Epithelial cell of alveolus of lung (primary cell): ENCODE measurements at places on chromosomes 5 and 9. TPM values are rescaled to one million over a fixed set of nuclear protein-coding genes. Genes with fewer than 3 reads are reported as not detected.

ARID3C gene
- total RNA-seq = 0.13 TPM in 1 of 2 replicates, not detected in the other

ORM2 gene
- not detected in 2 replicates for total RNA-seq

COL15A1 gene
- total RNA-seq = 11.3 and 18.0 TPM in 2 replicates

PRUNE2 gene
- 2.2 and 2.6 TPM in 2 replicates for total RNA-seq

TAF1L gene
- total RNA-seq = under 0.01 TPM in 1 of 2 replicates, not detected in the other

SPINK13 gene
- not detected in 2 replicates for total RNA-seq

ZFP2 gene
- total RNA-seq = 0.39 and 2.2 TPM in 2 replicates

KLHL3 gene
- 0.65 and 2.2 TPM in 2 replicates for total RNA-seq

INSL6 gene
- total RNA-seq = not detected in 2 replicates

CCL19 gene
- not detected in 2 replicates for total RNA-seq

ZBTB26 gene
- 3.4 and 5.0 TPM in 2 replicates for total RNA-seq

TMEFF1 gene
- 1.2 and 1.4 TPM in 2 replicates for total RNA-seq

CYSRT1 gene
- under 0.01 and 1.9 TPM in 2 replicates for total RNA-seq

GFI1B gene
- not detected in 2 replicates for total RNA-seq

LCN1 gene
- not detected in 2 replicates for total RNA-seq

CYLC2 gene
- total RNA-seq = not detected in 2 replicates

SLC46A2 gene
- total RNA-seq = not detected in 2 replicates

ENTREP1 gene
- total RNA-seq = not detected in 2 replicates
